Cardiac muscle cell (in vitro differentiated cells and primary cell): ENCODE measurements at places on chromosomes 2 and 18. TPM values are rescaled to one million over a fixed set of nuclear protein-coding genes. Genes with fewer than 3 reads are reported as not detected.

Gene LYPD6
- 7.6 and 10.7 TPM in 2 replicates for total RNA-seq

Gene IL36A
- total RNA-seq = not detected in 2 replicates

Gene DPP10
- total RNA-seq = 1.4 and 1.7 TPM in 2 replicates

Gene MITD1
- 14.4 and 25.1 TPM in 2 replicates for total RNA-seq

Gene IL1R1
- total RNA-seq = 0.18 and 0.21 TPM in 2 replicates

Gene ZSWIM2
- total RNA-seq = not detected in 2 replicates
